ENCODE measurements at places on chromosomes 2 and 18.

DNA sequence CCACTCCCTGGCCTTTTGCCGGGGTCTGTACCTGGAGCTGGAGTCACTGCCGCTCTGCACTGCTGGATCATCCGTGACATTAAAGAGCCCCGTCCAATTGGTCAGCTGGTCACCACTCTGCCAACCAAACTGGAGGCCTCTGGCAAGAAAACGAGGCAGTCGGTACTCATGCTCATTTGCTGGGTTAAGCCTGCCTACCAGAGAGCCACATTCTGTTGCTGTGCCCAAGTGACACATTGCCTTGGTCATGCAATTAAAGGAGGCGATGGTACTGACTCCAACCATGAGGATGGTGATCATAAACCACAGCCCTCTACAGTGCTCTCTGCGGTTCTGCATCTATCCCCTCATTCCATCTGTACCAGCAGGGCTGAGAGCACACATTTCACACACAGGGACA lies 35.5 kb downstream of the ST8SIA5 start:
- no peak for DNase-seq

DNA sequence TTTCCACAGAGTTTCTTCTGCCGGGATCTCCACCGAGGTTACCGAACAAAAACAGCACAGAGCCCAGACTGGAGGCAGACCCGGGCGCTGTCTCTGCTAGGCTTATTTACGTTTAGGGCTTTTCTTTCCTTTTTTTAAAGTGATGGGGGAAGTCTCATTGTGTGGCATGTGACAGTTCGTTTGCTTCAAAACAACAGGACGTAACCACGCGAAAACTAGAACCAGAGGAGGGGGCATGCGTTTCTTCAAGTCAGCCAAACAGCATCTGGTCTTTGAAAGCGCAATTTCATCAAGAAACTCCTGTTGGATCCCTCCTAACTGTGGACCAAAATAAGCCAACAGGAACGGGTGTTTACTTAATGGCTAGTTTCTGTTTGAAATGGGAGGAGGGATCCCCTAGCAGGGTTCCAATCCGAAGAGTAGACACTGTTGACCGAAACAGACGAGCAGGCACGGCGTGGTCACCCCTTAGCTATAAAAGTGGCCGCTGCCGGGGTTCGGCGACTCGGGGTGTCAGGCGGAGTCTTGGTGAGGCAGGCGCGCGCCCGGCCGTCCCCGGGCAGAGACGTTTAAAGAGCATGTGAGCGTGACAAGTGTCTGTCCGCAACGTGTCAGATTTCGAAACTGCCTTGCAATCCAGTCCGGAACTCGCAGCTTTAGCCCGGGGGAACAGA lies 997 bp upstream of the TGIF1 start:
- DNase-seq = peak; percentile 96

GRCh38 chr2:110097506-110098220 lies 18.0 kb downstream of the MALL start:
- peak; percentile 77 for DNase-seq

DNA sequence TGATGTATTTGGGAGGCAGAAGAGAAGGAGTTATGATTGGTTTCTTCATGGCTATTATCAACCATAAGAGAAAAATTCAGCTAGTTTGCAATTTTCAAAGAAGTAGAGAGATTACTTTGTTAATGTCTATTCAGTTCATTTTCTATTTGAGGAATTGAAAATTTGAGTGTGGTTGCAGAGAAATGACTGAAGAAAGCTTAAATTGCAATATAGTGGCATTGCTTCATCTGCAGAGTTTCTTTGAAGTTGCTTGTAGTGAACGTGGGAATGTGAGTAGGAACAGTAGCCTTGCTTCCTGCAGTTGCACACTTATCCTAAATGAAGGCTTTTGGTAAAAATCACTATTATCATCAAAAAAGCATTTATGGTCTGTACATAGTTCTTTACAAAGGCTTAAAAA lies 14.7 kb upstream of the CYRIA start:
- DNase-seq = no peak

GRCh38 chr18:13452388-13452811 lies 233.8 kb downstream of the LDLRAD4 start:
- DNase-seq = no peak

DNA sequence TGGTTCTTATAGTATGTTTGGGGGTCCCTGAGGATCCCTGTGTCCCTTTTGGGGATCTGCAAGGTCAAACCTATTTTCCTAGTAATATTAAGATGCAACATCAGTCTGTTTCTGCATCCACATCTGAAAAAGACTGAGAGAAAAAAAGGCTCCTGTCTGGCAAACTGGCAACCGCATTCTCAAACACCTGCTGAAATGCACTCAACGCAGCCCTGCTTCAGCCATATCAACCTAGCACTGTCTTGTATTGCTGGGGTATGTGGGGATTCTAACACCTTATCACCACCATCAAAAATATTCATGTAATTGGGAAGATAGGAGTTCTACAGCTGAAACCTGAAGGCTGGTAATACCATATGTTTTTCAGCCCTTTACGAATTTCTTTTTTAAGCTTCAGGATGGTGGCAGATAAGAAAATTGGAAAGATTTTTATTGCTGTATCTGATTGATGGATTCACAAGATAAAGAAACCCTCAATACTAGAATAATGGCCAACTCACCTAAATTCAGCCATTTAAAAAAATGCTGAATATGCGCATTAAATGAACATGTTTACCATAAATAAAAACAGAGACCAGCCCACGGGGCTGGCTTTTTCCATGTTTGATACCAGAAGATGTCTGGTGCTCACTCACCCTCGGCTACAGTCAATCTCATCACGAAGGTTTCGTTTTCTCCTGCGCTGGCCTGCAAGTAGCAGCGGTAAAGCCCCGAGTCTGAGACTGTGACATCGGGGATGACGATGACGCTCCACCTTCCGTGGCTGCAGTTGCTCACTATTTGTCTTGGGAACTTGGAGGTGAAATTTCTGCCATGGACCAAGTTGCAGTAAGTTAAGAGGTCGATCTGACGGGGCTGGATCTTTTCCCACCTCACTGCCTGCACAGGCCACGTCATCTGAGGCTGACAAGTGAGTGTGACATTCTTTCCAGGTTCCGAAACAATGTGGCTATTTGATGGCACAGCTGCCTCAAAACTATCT lies 52.3 kb downstream of the CD226 start:
- no peak for DNase-seq

- no peak for DNase-seq
Observed at GRCh38 chr2:68441179-68441993, 25.7 kb downstream of the FBXO48 start.

DNA sequence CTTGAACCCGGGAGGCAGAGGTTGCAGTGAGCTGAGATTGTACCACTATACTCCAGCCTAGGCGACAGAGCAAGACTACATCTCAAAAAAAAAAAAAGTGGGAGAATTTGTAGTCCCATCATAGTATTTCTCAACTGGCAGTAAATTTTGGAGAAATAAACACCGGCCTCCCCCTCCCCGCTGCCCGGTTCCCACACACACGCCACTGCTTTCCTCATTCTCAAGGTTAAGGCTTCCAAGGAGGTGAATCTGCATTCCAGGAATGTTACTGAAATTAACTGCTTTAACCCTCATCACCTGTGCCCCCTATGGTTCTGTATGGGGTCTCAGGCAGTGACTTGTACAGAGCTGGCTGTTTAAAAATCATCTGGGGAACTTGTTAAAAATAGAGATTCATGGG lies 49.9 kb downstream of the MRPL35 start:
- DNase-seq = no peak

- no peak for DNase-seq
Observed at GRCh38 chr2:39499336-39499735, 62.3 kb upstream of the MAP4K3 start.

DNA sequence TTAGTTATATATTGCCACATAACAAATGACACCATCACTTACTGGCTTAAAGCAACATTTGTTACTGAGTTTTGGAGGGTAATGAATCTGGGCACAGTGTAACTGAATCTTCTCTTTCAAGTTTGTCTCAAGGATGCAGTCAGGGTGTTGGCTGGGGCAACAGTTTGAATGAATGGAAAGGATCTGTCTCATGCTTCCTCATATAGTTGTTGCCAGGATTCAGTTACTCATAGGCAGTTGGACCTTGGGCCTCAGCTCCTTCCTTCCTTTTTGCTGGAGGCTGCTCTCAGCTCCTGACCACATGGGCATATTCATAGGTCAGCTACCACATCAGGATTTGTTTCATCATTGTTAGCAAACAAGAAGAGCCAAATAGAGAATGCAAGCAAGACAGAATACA lies 466.1 kb upstream of the MC4R start:
- no peak for DNase-seq

DNA sequence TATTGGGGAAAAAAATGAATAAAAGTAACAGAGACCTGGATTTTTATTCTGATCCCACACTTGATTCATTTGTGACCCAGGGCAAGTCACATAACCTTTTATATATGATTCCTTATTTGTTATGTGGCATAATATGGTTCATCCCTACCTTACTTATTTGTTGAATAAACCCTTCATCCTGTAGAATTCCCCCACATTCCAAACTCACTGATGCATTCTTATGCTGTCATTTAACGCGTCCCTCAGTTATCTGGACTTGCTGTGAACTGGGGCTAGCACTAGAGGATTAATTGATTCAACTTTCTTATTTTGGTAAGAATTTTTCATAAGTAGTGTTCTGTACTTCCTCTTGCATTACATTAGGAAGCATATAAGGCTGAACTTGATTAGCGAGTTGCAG lies 384.7 kb upstream of the RAB12 start:
- DNase-seq = no peak

GRCh38 chr2:195513119-195513518 lies 143.9 kb upstream of the SLC39A10 start:
- no peak for DNase-seq

GRCh38 chr2:641872-642815 lies 35.1 kb downstream of the TMEM18 start:
- DNase-seq = no peak

DNA sequence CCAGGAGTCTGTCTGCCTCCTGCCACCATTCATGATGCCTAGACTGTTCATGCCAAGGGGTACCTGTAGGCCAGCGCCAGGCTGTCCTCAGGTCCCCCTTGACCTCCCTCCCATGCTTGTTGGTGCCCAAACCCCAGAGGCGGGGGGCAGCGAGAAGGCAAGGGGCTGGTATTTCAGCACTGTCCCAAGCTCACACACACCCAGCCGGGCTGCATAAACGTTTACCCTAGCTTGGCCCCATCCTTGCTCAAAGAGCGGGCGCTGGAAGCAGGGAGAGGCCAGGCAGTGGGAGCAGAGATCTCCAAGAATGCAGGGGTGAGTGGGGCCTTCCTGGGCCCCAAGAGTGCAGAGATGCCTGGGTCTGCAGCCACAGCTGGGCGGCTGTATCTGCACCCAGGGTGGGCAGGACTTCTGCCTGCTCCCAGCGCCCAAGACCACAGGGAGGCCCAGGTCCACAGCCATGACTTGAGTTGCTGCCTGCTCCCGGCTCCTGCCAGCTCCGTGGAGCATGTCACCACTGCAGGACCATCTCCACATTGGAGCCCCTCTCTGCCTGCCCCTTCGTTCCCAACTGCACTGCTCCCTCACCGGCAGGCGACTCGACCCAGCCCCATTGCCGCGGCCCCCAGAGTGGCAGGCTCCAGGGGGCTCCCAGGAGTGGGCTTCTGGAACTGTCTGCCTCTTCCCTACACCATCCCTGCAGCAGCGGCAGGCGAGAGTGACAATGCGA lies 616.6 kb downstream of the METTL4 start:
- DNase-seq = no peak

- peak; percentile 34 for DNase-seq
Observed at GRCh38 chr2:25383806-25384205, 42.1 kb upstream of the DNMT3A start.

- DNase-seq = no peak
Observed at GRCh38 chr2:195428673-195429072, 228.4 kb upstream of the SLC39A10 start.

- DNase-seq = no peak
Observed at GRCh38 chr2:107359021-107359420, 467.7 kb upstream of the RGPD4 start.

DNA sequence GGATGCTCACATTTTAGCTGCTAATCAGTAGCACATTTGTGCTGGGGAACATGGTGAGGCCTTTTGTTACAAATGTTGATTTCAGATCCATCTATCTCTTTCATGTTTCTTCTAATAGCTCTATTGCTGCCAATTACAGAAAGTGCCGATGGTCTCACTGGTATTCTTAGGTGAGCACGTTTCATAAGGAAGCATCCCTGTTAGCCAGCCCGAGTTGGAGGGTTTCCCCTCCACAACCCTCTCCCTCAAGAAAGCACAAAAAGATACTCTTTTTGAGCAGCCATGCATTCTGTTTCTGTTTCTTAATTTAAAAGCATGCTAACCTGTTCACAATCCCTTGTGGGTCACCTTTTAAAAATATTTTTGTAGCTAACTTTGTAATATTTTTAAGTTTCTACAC lies 30.8 kb upstream of the ST8SIA5 start:
- no peak for DNase-seq

GRCh38 chr18:70390371-70391090 lies 101.7 kb downstream of the SOCS6 start:
- no peak for DNase-seq

- DNase-seq = no peak
Observed at GRCh38 chr18:61738488-61738887, 154.3 kb downstream of the RNF152 start.

- DNase-seq = no peak
Observed at GRCh38 chr2:127205218-127206125, 14.6 kb downstream of the CYP27C1 start.

- no peak for DNase-seq
Observed at GRCh38 chr2:25090801-25091200, 48.9 kb downstream of the EFR3B start.

GRCh38 chr2:226213717-226214116 lies 585.9 kb downstream of the IRS1 start:
- no peak for DNase-seq

DNA sequence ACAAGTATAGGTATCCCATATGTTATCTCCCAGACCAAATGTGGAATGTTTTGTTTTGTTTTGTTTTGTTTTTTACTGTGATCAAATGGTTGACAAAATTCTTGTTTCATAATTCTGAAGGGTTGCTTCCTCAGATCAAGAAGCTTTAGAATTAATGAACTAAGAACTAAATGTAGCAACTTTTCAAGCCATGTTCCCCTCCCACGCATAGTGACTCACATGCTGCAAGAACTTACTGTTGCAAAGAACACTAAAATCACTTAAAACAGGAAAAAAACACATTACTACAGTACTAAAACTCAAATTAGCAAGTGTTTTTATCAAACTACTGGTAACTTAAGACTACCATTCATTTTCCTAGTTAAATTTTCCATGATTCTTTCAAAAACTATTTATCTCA lies 30.6 kb downstream of the HNRNPLL start:
- DNase-seq = no peak

GRCh38 chr2:58967736-58968135 lies 726.6 kb upstream of the FANCL start:
- no peak for DNase-seq
